T-helper 2 cell (primary cell): ENCODE measurements at places on chromosomes 2 and 18.

DNA sequence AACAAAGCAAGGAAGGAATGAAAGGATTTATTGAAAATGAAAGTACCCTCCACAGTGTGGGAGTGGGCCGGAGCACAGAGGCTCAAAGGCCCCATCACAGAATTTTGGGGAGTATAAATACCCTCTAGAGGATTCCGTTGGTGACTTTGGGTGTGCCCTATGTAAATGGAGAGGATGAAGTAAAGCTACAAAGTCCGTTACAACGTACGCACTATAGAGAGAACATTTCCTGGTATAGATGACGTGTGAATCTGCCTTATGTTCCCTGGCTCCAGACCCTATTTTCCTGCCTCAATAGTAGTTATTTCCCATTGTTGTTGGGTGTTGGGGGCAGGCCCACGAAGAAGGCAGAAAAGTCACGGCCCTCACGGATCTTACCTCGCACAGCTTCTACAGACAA, 65.3 kb downstream of the GALR1 start:
- no peak for DNase-seq

- DNase-seq, result no peak
Measured at GRCh38 chr2:8999102-8999446, 4.4 kb downstream of the MBOAT2 start.

GRCh38 chr2:67880291-67880761, 182.5 kb downstream of the C1D start:
- DNase-seq, result no peak

- no peak for DNase-seq
Measured at GRCh38 chr2:165648801-165649200, 145.2 kb downstream of the GALNT3 start.

GRCh38 chr18:8367217-8367988, 241.8 kb upstream of the RAB12 start:
- no peak for DNase-seq

DNA sequence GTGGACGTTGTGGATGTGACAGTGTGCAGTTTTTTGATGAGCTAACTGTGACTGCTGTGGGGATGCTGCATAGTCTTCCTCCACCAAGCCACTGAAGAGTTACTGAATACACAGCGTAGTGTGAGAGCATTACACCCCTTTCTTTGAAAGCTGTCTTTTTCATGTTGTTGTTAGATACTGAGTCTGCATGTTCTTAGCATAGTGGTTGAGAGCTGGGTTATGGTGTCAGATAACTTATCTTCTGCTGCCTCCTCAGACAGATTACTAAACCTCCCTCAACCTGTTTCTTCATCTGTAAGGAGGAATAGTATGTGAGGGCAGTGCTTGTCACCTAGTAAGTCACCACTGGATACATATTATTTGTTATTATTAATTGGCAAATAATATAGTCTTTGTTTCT, 63.2 kb downstream of the CEP192 start:
- no peak for DNase-seq

DNA sequence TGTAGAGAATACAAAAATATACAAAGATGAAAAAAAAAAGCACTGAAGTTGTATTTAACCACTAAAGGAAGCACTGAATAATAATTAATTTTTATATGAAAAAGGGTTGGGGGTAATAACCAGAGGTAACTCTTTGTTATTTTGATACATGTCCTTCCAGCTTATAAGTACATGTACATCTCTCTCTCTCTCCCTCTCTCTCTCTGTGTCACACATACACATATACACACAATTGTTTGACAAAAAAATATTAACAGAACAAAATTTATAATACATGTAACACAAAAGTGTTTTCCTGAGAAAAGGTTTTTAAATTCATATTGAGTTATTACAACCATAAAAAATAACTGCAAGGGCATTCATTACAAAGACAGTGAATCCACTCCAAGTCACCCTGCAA, 4.6 kb downstream of the WIPF1 start:
- no peak for DNase-seq

DNA sequence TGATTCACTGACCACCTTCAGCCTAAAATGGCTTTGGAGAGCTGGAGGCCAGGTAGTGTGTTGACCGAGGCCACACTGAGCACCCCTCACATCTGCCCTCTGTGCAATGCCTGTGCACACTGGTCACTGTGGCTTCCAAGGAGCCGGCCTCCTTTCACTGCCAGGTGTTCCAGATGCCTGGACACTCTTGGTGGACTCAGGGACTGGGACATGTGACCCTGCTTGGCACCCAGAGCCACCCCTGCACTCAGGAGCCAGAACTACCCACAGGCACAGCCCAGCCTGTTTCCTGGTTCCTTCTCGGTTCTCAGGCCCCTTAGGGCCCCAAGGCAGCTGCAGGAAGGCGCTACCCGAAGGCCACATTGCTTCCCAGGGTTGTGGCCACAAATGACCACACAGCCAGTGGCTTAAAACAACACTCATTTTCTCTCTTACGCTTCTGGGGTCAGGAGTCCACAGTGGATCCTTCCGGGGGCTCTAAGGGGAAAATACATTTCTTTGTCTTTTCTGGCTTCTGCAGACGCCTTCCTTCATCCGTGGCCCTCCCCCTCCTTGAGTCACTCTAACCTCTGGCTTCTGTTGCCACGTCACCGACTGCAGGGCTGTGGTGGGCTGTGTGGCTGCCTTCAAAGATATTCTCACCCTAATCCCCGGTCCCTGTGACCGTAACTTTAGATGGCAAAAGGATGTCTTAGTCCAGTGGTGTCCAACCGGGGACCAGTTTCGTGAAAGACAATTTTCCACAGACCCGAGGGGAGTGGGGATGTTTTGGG, 78.6 kb downstream of the ASB1 start:
- DNase-seq, result no peak

DNA sequence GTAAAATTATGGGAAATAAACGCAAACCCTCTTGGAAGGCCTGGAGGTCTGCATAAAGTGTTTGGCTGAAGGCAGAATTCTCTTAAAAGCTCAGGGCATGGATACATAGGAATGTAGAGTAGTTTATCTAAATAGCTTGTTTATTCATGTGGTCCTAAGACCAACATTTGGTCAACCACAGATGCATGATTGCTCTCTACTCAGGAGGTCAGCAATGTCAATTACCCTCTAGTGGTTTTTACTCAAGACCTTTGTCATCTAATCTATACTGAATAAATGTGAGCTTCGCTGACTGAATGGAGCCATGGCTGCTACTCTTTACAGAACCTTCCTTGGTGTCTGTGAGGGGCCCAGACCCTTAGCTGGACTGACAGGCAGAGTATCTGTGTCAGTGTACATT, 139.8 kb downstream of the ATL2 start:
- DNase-seq, result no peak

GRCh38 chr2:129752176-129752575, 227.3 kb upstream of the RAB6C start:
- no peak for DNase-seq

DNA sequence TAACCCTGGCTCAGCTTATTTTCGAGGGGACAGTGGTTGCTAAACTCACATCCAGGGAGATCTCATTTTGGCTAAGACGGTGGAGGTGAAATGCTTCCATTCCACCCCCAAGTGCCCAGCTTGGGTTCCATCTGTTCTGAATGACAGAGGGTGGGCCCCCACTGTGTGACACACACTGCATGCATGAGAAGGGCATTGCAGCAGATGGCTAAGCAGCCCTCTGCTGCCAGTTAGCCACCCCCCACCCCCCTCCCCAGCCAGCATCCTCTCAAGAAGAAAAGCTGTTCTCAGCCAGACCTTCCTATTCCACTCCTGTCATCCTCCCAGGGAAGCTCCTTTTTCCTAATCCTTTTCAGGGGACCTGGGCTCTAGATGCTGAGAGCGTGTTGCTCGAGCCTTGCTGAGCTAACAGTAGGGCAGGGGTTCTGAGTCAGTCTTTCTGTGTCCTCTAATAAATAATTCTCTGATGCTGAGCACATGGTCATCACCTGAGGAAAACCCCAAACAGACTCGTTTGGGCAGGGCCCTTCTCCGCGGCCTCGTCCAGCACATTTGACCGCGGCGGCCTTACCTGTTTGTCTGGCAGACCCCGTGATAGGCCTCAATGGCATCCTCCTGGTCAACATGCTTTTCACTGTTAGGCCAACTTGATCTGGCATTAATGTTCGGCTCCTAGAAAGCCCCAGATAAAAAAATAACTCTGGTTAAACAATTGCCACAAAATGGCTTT, 49.5 kb upstream of the ACAA2 start:
- DNase-seq, result no peak

GRCh38 chr2:165814473-165814872, 20.4 kb upstream of the GALNT3 start:
- DNase-seq, result no peak

GRCh38 chr2:222671259-222672067, at the start of gene MOGAT1:
MOGAT1 (plus strand) TSS chr2:222671658; CDS start chr2:222671786, 128 bp downstream.
- DNase-seq, result no peak

GRCh38 chr2:189719571-189719970, 43.0 kb downstream of the OSGEPL1 start:
- DNase-seq, result no peak

DNA sequence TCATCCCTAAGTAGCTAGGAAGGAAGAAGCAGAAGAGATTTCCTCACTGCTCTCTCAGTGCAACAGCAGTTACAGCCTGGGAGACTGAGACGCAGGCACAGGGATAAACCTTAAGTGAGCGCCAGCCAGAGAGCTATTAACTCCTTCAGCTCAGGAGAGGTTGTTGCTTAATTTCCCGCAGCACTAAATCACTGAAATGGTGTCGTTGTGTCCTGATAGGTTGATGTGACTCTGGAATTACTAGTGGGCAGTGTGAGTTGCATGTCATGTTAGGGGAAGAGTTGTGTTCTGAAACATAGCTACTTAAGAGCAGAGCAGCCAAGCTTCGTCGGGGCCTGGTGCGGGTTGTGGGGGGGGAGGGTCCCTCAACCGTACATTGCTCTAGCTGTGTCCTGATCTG, 225.8 kb downstream of the NAPG start:
- no peak for DNase-seq

GRCh38 chr2:164781394-164781793, 60.2 kb downstream of the COBLL1 start:
- no peak for DNase-seq

DNA sequence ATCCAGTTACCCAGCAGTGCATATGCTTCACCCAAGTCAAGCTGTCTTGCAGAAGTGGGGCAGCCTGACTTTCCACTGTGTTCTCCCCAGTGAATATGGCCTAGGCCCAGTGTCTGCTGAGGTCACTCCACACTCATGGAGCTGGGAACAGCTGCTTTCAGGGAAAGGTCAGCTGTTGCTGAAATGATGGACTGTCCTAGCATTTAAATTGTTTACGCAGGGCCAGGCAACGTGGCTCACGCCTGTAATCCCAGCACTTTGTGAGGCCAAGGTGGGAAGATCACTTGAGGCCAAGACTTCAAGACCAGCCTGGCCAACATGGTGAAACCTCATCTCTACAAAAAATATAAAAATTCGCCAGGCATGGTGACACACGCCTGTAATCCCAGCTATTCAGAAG, 86.5 kb downstream of the LIPG start:
- no peak for DNase-seq

DNA sequence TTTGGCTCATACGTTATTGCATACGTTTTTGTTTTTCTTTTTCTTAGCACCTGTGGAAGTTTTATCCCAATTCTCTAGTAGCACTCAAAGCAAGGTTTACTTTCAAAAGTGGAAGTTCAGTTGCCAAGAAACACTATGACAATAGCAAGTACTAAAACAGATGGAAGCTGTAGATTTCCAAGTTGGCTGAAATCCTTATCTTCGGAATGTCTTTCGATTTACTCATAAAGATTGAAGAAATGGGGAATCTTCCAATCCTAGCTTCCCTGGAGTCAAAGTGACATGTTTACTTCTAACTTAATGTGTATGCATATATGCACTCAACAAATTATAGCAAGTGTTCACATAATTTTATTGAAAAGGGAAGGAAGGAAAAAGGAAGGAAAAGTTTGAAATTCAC, 307.4 kb downstream of the CTNNA2 start:
- DNase-seq, result no peak

DNA sequence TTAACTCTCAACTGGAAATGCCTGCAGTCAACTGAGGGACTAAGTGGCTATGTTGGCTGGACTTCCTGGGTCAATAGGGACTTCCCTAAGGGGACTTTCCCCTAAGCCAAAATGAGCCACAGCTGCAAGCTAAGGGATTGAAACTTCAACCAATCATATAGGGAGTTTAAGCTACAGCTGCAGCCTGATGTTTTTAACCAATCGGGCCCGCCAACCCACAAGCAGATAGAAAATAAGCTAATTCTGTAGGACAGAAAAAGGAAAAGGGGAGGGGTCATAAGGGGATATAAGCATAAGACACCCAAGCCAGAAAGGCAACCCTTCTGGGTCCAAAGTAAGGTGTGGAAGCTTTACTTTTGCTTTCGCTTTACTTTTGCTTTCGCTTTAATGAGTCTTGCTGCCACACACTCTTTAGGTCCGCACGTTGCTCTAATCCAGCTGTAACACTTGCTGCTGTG, 927.5 kb downstream of the ERBB4 start:
- no peak for DNase-seq

DNA sequence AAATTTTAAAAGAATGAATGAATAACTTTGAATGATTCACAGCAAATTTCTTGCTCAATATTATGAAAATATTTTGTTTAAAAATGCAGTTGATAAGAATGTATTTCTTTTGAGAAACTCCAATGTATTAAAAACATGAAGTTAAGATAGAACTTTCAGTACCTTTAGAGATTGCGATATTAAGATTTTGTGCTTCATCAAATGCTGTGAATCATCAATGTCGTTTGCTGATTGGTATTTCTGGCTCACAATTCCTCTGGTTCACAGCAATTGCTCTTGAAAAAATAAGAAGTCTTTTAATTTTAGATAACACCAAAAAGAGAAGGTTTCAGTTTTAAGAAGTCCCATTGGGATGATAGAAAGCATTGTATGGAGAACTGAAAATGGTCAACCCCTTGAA, 228.7 kb downstream of the IKZF2 start:
- no peak for DNase-seq

- DNase-seq, result peak; percentile 52
Measured at GRCh38 chr2:176652300-176653182, 383.3 kb downstream of the MTX2 start.

DNA sequence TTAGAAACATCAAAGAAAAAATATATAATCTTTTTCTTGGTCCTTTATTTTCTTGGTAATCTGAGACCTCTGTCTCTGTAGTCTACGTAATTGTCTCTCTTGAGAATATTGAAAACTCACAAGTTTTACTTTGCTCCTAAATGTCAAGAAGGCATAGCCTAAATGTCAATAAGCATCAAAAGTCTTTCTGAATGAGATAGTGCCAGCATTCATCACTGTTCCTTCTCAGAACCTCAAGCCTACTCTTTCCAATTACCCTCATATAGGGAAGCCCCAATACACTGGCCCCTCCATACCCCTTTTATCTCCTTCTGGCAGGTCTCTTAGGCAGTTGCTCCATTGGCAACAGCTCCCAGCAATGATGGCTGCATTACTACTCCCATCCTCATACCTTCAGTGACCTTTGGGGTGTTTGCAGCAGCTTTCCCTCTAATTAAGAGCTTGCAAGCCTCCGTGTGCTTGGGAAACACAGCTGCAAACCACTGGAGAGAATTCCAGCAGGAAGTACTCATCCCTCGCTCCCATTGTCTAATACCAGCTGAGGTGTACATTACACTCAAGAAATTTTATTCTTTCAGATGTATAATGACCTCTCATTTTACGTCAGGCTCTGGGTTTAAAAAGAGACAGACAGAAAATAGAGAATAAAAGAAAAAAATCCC, 95.8 kb downstream of the KYNU start:
- DNase-seq, result no peak

GRCh38 chr2:223121283-223121682, 69.3 kb downstream of the KCNE4 start:
- DNase-seq, result no peak
